Type B pancreatic cell (in vitro differentiated cells): ENCODE measurements at places on chromosomes 5 and 9. TPM values are rescaled to one million over a fixed set of nuclear protein-coding genes. Genes with fewer than 3 reads are reported as not detected.

Gene COL23A1
- 1.5 and 15.5 TPM in 2 replicates for total RNA-seq

DNA sequence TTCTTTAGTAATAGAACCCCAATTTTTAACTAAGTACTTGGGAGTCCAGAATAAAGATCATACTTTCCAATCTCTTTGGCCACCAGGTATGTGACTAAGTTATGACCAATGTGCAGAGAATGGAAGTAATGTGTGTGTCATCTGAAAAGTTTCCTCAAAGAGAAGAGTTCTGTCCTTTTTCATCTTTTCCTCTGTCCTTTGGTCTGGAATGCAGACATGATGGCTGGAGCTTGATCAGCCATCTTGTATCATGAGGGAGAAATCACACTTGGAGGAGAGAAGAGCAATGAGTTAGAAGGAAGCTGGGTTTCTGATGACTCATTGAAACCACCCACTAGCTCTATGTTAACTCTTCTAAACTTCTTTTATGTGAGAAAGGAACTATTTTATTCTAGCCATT, 5.5 kb upstream of the CPEB4 start:
- DNase-seq, result no peak

GRCh38 chr9:134800791-134801339, 79.7 kb upstream of the FCN2 start:
- no peak for DNase-seq

- no peak for DNase-seq
Measured at GRCh38 chr9:106502930-106503329, 360.0 kb upstream of the ZNF462 start.
